ENCODE measurements at places on chromosomes 3 and 15. TPM values are rescaled to one million over a fixed set of nuclear protein-coding genes. Genes with fewer than 3 reads are reported as not detected.

The CCR3 gene
- not detected for polyA plus RNA-seq

The CFAP20DC gene
- polyA plus RNA-seq, result 62.8 TPM

The PCBP4 gene
- 35.8 TPM for polyA plus RNA-seq

The SAXO2 gene
- 35.2 TPM for polyA plus RNA-seq

The LRRC34 gene
- 32.8 TPM for polyA plus RNA-seq

The PRTG gene
- polyA plus RNA-seq, result 14.7 TPM

The SPTBN5 gene
- 1.4 TPM for polyA plus RNA-seq

The RUBCN gene
- polyA plus RNA-seq, result 44.0 TPM

The P2RY12 gene
- 0.47 TPM for polyA plus RNA-seq

The PLXNB1 gene
- polyA plus RNA-seq, result 41.5 TPM

The CCDC191 gene
- 14.2 TPM for polyA plus RNA-seq

The MCTP2 gene
- 6.7 TPM for polyA plus RNA-seq

The CSTA gene
- 2.8 TPM for polyA plus RNA-seq

- DNase-seq, result peak; percentile 41
Observed at GRCh38 chr3:14403619-14404155, 1.3 kb downstream of the SLC6A6 start.

DNA sequence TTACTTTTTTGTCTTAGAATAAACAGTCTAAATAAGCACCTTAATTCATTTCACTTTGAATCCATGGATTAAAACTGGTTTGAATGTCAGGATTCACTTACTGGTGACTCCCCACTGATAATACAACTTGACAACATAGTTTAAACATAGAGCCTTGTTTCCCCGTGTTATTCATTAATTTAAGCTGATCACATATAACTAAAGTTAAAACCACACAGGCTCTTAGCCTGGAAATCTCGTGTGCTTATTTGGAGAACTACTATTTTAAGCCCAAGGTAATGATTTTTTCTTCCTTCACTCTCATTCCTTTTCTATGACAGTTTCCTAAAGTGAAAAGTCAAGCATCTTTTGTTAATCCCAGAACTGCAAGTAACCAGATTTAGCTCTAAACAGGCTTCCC lies 64.2 kb downstream of the HACD2 start:
- no peak for DNase-seq

DNA sequence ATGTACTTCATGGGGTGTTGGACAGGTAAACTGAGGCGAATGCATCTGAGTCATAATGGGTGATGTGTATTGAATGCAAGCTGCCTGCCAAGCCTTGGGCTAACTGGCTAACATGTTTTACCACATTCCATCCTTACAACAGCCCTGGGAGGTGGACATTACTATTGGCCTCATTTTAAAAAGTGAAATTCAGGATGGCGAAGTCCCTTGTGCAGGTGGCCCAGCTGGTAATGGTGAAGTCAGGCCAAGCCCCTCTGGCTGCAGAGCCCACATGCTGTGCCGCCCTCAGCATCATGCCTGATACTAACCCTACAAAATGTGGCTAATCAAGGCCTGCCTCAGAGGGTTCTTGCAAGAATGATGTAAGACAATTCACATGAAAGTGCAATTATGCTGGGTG lies 60.0 kb upstream of the CHD2 start:
- DNase-seq, result no peak

GRCh38 chr3:55305696-55306485 lies 181.2 kb downstream of the WNT5A start:
- no peak for DNase-seq

DNA sequence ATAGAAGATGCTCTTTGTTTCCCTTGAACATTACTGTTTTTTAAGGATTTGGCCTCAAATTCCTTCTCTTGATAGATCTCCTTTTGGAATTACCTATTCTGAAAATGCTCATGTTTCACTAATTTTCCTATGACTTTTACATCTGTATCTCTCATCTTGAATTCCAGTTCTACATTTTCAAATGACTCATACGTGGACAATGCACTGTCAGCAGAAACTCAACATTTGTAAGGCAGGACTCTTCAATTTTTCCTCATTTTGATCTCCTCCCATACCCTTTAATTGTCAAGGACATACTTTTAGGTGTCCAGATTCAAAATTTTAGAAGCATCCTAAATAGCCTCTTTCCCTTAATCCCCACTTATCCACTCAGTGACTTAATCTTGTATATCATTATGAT lies 341.0 kb upstream of the RASGRP1 start:
- DNase-seq, result no peak

GRCh38 chr15:71785996-71786395 lies 24.4 kb upstream of the NR2E3 start:
- no peak for DNase-seq

DNA sequence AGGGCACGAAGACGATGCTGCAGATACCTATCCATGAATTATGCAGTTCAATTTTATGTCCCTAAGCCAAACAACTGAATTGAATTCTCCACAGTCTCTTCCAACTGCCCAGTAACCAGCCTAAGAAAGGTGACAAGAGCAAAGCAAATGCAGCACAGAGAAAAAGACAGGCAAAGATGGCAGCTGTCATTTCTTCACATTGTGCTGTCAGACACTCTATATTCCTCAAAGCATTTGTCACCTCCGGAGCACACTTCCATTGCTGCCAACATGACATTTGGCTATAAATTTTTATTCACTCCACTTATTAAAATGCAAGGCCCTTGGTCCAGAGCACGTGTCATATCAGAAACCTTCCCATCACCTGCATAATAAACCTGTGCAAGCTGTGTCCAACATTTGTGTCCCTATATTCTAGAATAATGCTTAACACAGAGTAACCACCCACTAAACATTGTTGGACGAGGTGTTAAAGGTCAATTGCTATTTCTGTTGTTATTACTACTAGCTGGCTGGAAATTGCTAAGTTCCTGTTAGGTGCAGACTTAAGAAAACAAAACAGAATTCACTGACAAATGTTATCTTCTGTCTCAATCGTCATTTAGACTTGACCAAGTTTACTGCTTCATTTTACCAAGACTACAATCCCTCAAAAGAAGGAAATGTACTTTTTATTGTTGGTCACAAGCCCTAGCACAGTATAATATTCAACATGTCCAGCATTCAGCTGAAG lies 89.7 kb downstream of the MAGI1 start:
- no peak for DNase-seq

DNA sequence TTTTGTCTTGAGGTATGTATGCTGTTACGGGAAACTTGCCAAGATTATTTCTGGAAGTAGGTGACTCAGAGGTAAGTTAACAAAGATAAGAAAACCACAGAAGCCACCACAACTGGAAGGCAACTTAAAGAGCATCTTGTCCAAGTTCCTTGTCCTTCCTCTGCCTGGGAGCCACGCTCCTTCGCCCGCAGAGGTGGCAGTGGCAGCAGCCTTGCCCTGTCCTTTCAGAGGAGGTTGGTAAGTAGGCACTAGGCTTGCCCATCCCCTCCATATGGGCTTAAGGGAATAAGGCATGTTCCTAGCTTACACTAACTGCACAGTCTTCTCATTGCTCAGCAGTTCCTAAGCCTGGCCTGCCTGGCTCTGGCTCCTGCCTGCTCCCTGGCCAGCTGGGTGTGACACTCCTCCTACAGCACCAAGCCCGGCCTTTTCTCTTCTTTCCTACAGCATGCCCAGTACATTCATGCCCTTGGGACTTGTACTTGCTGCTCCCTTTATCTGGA lies 48.0 kb upstream of the RAB6B start:
- peak; percentile 37 for DNase-seq

DNA sequence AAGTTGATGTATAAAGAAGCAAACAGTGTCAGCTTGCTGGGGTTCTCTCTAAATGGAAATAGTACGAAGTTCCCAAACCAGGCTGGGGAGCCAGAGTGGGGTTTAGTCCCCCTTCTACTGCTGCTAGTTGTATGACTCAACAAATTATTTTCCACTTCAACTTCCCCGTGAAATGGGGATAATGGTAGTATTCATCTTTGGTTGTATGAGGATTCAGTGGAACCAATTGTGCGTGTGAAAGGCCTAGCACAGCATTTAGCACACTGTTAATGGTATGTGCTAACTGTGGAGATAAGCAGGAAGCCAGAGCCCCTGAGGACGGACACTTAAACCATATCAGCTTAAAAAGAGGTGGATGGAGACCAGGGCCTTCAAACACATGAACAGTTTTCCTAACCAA lies 4.2 kb downstream of the SORD start:
- no peak for DNase-seq

DNA sequence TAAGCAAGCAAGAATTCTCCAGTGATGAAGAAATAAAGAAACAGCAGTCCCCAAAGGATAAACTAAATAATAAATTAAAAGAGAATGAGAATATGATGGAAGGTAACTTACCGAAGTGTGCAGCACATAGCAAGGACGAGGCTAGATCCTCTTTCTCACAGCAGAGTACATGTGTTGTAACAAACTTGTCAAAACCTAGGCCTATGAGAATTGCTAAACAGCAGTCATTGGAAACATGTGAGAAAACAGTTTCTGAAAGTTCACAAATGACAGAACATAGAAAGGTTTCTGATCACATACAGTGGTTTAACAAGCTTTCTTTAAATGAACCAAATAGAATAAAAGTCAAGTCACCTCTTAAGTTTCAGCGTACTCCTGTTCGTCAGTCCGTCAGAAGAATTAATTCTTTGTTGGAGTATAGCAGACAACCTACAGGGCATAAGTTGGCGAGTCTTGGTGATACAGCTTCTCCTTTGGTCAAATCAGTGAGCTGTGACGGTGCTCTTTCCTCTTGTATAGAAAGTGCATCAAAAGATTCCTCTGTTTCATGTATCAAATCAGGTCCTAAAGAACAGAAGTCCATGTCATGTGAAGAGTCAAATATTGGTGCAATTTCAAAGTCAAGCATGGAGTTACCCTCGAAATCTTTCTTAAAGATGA lies 4.5 kb upstream of the SCG5 start:
- no peak for DNase-seq

- DNase-seq, result no peak
Observed at GRCh38 chr15:78255421-78256043, 8.8 kb upstream of the DNAJA4 start.

DNA sequence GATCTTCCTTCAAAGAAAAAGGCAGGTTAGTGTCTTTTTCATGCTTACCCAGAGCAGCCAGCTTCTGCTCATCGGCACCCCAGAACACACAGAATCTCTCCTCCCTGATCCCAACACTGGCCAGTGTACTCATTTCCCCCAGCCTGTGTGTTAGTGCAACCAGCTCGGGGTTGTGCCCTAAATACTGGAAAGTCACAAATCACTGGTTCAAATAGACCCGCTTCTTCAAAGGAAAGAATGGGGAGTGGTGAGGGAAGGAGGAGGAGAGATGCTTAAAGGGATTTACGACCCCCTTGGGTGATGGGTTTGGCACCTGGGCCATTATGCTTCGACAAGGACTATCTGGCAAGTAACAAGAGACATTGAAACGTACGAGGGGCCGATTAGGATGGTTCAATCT lies 114.0 kb downstream of the FOXB1 start:
- no peak for DNase-seq

- no peak for DNase-seq
Observed at GRCh38 chr15:32919749-32920414, 202.1 kb downstream of the GREM1 start.

DNA sequence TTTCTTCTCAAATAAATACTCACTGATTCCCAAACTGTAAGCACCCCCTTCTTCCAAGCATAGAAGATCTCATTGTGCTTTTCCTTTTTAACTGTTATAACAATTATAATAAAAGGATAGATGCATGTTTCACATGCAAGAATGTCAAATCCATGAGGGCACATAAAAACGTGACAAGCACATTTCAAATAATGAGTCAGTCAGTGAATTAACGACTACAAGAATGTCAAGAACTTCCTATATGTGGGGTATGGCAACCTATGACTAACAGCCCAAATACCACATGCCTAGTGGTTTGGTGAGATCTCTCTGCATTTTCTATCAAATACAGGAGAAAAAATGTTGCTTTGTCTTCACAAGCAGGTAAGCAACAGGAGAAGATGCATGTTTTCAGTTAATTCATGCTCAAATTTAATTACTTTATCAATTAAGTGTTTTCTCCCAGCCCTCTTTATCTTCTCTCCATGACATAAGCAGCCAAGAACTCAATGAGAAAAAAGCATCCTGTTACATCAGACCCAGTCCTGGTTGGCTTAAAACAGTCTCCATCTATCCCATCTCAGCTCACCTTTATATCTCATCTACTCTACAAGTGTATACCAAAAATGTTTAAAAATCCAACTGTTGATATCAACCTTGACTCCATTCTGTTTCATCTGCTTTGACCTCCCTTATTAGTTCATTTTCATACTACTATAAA lies 181.5 kb upstream of the LMCD1 start:
- no peak for DNase-seq

GRCh38 chr15:98870788-98871187 lies 136.8 kb downstream of the PGPEP1L start:
- DNase-seq, result no peak

DNA sequence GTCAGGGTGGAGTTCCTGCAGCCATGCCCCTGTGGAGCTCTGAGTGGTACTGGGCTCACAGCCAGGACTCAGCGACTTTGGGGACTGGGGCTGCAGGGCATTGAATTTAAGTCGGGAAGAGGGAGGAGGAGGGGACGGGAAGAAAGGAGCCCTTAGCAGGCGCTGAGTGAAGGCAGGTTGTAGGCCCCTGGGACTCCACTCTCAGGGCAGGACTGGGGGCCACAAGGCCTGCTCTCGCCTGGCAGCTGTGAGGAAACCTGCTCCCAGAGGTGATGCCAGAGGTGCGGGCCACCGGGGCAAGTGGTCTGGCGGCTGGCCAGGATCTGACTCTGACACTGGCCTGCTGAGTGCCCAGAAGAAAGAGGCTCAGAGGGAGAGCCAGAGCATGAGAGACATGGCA lies 73.5 kb downstream of the EPHB3 start:
- DNase-seq, result no peak

GRCh38 chr15:85584872-85585271 lies 204.5 kb downstream of the AKAP13 start:
- no peak for DNase-seq

DNA sequence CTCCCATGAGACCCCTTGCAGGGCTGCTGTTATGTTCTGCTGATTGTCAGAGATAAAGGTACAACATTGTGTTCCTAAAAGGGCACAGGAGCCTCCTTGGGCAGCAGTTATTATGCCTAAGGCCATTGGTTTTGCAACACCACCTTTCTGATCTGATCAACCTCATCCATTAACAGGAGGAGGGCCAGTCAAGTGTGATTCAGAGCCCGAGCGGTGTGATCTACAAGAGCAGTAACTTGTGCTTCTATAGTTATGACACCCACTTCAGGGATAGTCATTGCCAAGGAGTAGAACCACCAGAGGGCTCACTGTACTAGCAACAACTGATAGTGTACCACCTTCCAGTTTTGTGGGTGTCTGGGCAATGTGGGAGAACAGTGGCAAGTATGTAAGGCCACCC lies 1457.9 kb upstream of the CADM2 start:
- DNase-seq, result no peak

- DNase-seq, result no peak
Observed at GRCh38 chr3:154970797-154971196, 109.3 kb upstream of the MME start.

DNA sequence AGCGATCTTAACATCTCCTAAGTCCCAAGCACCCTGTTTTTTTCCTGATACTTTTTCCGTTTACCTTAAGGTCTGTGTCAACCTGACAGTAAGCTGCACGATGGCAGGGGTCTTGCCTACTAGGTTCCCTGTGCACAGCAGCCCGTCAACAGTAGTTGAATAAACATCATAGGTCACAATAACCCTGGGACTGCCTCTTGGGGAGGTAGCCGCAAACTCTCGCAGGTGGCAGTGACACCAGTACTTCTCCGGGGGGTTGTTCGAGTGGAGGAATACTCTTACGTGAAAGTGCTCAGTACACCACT lies 365 bp upstream of the PDCD6IP start:
- DNase-seq, result no peak

GRCh38 chr3:81760215-81760614 lies 1.2 kb downstream of the GBE1 start:
- DNase-seq, result no peak

All from testis (tissue), 5 donors.